Fibroblast of skin of abdomen (primary cell): ENCODE measurements at places on chromosomes 3 and 15.
A peak's percentile ranks its signal among the peaks of the same experiment; 100 is the strongest.

DNA sequence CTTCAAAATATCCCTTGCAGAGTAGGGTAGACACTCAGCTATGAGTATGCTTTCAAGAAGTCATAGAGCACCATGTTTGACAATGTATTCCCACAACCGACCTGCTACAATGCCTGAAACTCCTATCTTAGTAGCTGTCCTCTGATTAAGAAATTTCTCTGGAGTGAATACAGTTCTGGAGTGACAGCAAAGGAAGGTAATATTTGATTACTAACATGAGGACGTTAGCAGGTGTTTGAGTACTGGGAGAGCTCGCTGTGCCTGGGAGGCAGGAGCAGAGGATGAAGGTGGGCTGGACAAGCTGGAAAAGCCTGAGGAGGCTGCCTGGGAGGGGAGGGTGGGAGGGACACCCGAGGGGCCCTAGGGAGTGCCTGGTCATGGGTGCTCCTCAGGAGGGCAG is 42.9 kb downstream of the PARP15 start:
- no peak for DNase-seq

- no peak for DNase-seq
Measured at GRCh38 chr3:116809208-116809607, 99.6 kb downstream of the TUSC7 start.

GRCh38 chr3:61893840-61894566 is 332.6 kb downstream of the PTPRG start:
- DNase-seq, result no peak

GRCh38 chr3:126991366-126992200 is 8.7 kb downstream of the PLXNA1 start:
- no peak for DNase-seq

- no peak for DNase-seq
Measured at GRCh38 chr15:56887782-56888438, 30.5 kb upstream of the TCF12 start.

- DNase-seq, result no peak
Measured at GRCh38 chr3:14762701-14763100, 56.1 kb upstream of the FGD5 start.

- DNase-seq, result peak; percentile 27
Measured at GRCh38 chr3:4271834-4272233, 31.3 kb upstream of the SETMAR start.

DNA sequence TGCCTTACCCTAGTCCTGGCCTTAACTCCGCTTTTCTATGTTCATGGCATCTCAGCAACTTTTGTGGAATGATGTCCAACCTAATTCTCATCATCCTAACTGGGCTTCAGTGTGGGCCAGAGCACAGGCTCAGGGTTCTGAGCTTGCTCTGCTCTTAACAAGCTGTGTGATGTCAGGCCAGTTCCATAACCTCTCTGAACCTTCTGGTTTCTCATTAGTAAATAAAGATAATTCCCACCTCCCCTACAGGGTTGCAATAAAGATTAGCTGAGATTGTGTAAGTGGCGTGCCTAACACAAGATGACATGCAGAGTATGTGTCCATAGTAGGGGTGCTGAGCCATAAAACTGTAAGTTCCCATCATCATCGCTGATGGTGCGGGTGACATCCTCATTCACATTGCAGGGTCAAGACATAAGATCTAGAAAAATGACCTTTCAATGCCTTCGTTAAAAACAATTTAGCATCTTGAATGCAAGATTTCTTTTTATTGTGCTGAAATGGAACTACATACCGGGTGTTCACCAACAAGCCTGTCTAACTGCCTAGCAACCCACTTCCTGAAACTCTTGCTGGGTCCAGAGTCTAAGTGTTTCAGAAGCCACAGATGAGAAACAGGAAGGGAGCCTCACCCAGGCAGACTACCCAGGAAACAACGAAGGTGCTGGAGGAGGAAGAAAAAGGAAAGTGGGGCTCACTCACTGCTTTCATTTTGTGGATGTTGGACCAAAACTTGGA is 36.2 kb downstream of the CDCP1 start:
- DNase-seq, result no peak

- no peak for DNase-seq
Measured at GRCh38 chr3:182879031-182879611, 85.8 kb downstream of the ATP11B start.

GRCh38 chr3:180909369-180910127 is 2.9 kb upstream of the FXR1 start:
- no peak for DNase-seq

DNA sequence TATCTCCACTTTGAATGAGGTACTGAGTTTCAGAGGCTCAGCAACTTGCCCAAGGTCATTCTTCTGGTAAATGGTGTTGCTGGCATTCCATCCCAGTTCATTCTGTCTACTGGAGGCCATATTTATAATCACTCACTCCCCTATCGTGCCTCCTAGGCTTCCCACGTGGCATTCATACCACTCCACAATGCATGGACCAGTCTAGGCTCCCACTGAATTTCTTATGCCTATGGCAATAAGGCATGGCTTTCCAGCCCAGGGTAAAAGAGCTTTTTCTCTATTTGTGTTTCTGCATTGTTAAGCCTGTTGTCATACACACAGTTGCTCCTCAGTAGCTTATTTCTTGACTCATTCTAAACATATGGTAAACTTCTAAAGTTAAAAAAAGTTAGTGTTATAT is 19.9 kb downstream of the BBX start:
- no peak for DNase-seq

DNA sequence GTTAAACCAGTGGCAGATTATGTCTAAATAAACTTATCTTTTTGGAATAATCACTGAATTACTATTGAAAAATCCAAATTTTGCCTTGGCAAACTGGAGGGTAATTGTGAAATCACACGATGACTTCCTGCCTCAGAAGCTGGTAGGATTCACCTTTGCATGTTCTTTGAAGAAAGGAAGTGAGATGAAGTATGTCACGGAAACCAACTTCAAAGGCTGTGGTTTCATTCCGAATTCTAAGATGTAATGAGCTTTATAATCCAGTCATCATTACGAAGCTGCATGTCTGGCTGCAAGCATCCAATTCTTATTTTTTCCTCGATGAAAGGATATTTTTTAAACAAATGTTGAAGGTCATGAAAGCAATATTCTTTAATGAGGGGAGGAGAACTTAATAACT is 15.0 kb upstream of the ZBED2 start:
- DNase-seq, result no peak

DNA sequence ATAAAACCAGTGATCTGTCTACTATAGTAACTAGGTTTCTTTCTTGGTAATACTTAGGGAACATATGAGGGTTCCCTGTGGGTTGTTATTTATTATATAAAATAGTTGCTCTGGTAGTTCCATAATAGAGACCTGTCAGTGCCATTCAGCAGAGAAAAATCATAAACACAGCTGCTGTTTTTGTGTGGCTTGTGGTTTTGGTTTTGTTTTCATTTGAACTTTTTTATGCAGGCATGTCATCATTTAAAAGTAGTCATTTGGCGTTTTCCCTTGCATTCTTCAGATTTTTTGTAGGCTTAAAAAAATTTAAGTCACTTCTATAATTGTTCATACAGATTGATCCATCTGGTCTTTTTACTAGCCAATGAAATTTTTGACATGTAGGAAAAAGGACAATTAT is 47.9 kb downstream of the PIK3CA start:
- DNase-seq, result peak; percentile 73

GRCh38 chr15:56124391-56124790 is 119.3 kb downstream of the RFX7 start:
- DNase-seq, result no peak

DNA sequence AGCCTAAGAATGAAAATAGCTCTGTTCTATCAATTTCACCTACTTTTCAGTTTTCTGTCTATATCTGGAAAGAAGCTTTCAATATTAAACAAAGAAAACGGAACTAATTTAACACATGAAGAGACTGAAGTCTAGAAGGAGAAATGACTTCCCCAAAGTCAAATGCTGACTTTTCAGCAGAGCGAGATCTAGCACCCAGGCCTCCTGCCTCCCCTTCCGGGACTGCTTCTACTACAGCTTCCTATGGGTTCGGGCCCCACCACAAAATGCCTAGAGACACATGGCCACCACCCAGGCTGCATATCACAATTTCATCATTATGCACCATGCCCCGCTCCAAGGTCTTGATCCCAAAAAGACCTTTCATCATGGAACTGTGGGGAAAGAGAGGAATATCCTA is 104.5 kb downstream of the SST start:
- DNase-seq, result no peak

- no peak for DNase-seq
Measured at GRCh38 chr3:171491361-171491760, 31.2 kb upstream of the TNIK start.

DNA sequence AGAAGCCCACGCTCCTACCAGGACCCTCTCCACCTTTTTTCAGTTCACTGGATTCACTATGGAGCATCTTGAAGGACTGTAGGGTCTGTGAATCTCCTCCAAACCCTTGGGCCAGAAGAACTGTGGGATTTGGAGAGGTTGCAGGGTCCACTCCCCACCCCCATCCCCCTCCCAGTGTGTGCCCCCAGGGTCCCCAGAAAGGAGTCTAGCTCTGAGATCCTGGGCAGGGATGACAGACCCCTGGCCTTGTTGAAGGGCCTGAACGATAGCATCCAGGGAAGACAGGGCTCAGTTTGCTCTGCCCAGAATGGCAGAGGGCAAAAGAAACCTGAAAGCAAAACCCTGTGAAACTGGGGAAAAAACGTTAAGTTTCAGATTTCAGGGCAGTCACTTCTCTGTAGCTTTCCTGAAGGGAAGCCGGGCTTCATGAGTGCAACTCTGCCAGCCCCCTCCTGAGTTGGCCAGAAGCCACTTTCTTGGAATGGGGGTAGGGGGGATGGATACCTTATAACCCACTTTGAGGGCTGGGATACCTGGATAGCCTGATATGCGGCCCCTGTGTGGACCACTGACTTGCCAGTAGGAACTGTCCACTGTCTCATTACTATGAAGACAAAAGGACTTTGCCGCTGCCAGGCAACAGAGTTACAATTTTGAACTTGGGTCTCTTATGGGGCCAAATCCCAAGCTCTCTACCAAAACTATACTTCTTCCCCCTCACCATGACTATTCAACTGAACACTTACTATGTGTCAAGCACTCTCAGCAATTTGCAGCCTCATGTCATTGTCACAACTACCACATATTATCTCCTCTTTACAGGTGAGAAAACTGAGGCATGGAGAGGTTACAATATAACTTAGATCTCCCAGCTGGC is 1.6 kb upstream of the CISH start:
- no peak for DNase-seq

GRCh38 chr15:74543583-74543982 is 2.6 kb downstream of the ARID3B start:
- no peak for DNase-seq

GRCh38 chr3:177196456-177197040 is 734 bp downstream of the TBL1XR1 start:
- DNase-seq, result peak; percentile 48

DNA sequence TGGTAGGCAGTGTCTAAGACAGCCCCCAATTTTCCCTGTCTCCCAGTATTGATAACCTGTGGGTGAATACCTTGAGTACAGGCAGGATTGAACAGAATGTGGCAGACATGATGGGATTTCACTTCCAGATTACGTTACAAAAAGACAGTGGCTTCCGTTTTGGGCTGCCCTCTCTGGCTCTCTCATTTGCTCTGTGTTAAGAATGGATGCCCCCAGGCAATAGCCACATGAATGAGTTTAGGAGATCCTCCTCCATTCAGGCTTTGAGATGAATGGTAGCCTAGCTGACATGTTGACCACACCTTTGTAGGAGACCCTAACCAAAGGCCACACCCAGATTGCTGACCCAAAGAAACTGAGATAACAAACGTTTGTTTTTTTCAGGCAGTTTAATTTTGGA is 34.3 kb downstream of the UBXN7 start:
- no peak for DNase-seq

DNA sequence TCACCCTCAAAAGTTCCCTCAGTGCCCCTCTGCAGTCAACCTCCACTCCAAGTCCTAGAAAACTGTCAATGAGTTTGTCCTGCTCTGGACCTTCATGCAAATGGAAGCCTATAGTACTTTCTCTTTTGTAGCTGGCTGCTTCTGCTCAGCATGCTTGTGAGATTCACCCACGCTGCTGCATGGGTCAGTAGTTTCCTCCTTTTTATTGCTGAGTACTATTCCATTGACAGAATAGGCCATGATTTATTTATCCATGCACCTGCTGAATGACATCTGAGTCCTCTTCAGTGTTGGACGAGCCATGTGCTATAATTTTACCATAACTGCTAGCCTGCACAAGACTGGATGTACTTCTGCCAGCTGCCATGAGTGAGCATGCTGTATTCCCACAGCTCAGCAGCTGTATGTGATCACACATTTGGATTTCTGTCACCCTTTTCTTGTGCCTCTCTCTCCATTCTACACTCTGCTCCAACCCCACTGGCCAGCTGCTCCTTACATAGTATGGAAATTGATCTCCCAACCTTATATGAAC is 26.3 kb downstream of the CDCP1 start:
- no peak for DNase-seq

- DNase-seq, result no peak
Measured at GRCh38 chr3:31448035-31448881, 84.5 kb upstream of the STT3B start.

DNA sequence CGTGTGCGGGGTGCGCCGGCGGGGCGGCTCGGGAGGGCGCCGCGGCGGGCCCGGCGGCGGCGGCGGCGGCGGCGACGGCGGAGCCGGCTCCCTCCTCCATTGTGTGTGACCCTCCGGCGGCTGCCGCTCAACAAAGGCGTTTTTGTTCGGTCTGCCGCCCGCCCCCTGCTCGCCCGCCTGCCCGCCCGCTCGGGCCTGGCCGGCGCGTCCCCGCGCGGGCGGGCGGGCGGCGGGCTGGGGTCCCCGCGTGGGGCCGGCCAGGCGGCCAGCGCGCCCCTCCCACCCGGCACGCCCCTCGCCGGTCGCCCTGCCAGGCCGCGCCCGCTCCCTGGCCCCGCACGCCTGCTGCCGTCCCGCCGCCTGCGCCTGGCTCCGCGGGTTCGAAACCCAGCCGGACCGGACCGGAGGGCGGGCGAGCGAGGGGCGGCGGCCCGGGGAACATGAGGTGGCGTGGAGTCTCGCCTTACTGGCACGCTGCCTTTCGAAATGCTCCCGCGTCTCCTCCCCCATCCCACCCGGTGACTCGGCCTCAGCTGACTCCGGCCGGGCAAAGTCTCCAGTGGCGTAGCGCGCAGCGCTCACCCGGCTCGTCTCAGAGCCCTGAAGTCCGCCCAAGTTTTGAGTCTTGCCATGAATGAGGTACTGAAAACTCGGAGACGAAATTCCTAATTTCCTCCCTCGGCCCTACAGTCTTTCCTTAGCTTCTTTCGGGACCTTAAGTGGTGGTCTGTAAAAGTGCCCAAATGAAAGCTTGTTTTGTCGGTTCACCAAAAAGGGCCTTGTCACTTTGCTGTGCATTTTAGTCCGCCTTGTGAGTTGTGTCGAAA is 588 bp downstream of the MAPK6 start:
- DNase-seq, result peak; percentile 83

- DNase-seq, result no peak
Measured at GRCh38 chr15:99706557-99707303, 26.5 kb downstream of the LYSMD4 start.
